ENCODE measurements at places on chromosomes 1 and 21. TPM values are rescaled to one million over a fixed set of nuclear protein-coding genes. Genes with fewer than 3 reads are reported as not detected.

The TLR5 gene
- 1.9 TPM for total RNA-seq

The EFNA1 gene
- total RNA-seq: 18.5 TPM

The SYCP1 gene
- not detected for total RNA-seq

The TRNP1 gene
- 0.80 TPM for total RNA-seq

The KCNJ10 gene
- total RNA-seq: not detected

The TTLL7 gene
- total RNA-seq: 2.7 TPM

The PTCH2 gene
- 0.14 TPM for total RNA-seq

DNA sequence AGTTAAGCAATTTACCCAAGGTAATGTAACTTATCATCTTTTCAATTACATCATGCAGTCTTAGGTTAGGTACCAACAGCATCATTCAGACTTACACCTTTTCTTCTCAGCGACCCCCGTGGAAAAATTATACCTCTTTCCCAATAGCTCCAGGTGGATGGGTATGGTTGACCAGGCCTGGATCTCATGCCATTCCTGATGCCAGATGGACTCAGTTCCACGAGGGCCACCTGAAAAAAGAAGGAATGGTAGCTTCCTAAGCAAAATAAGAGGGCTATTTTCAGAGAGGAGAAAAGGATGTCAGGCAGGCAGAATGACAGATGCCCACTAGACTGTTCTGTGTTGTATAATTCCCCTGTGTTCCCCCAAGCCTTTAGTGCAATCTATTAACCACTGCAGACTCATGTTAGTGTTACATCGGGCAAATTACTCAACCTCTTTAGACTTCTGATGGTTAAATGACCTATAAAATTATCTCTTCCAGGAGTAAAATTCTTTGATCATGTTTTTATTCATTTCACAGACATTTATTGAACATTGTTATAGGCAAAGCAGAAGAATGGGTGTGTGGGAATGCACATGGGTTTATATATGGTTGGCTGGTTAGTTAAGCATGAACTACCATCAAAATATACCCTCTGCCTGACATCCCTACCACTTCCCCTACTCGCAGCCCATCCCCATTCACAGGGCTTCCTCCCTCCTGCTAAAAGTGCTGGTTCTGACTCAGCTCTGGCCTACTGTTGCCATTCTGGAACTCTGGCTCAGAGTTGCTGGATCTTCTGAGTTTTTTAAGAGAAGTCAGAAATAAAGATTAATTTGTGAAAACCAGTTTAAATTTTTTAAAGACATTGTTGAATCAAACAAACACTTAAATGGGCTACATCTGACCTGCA lies 10.6 kb upstream of the MYSM1 start:
- no peak for DNase-seq

- DNase-seq: peak; percentile 22
Measured at GRCh38 chr1:27658951-27659496, 13.0 kb downstream of the IFI6 start.

DNA sequence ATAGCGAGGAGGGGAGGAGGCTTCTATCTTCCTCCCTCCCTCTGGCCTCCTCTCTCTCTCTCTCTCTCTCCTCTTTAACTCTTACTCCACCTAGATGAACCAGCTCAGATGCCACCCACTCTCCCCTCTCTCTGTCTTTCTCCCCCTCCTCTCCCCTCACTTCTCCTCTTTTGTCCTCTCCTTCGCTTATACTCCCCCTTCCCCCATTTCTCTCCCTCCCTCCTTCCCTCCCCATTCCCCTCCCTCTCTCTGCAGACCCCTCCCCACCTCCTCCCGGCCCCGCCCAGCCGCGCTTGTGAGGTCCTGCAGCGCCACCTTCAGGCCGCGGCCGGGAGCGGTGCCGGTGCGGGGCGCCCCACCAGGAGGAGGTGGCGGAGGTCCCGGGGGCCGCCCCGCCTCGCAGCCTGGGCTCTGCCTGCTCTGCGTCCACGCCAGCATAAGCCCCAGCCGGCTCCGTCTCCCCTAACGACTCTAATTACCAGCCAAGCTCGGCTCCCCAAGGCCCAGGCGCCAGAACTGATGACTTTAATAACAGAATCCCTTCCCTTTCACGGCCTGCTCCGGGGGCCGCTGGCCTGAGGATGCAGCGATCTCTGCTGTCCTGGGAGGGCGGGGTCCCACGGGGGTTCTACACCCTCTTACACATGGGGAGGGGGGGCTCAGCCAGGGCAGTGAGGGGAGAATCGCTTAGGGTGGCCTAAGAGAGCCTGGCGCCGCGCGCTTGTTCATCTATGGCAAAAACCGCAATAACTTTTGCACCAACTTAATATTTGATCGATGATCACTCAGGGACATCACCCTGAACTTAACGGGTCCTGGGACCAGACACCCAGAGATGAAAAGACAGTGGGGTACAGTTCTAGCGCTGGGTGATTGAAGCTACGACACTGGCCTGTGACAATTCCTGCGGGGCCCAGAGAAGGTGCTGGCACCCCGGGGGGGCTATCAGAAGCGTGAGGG lies 637.3 kb downstream of the MATN1 start:
- peak; percentile 41 for DNase-seq

GRCh38 chr1:163781146-163781545 lies 459.4 kb downstream of the NUF2 start:
- DNase-seq: no peak

GRCh38 chr1:9260059-9260766 lies 25.6 kb downstream of the H6PD start:
- no peak for DNase-seq

DNA sequence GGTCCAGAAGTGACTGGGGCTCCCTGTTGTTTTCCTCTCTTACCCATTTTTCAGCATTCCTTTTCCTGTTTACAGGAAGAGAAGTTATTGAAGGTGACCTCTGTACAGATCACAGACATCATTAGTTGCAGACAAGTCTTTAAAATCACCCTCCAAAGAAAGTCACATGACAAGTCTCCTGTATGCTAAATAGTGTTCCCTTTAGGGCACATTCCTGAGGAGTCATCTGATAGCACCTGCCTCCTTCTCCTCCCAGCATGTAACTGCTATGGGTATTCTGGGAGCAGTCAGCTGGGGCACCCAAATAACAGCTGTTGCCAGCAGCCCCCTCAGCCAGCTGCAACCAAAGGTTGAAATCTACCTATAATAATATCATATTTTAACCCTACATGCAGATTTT lies 200.6 kb downstream of the PTGER3 start:
- no peak for DNase-seq

DNA sequence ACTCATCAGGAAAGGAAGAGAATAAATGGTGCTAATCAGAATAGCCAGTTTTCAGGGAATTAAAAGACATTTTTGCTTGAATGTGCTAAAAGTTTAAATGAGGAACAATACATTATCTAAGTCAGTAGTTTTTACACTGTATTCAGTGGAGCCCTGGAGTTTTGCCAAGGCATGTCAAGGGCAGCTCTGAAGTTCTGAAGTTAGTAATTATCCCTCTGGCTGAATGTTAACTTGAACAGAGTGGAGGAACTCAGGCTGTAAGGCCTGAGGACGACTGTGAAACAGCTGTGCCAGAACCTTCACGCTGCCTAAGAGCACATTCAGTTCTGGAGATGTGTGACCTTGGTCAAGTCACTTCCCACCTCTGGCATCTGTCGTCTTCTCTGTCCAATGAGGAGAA lies 68.1 kb downstream of the EDEM3 start:
- no peak for DNase-seq

- no peak for DNase-seq
Measured at GRCh38 chr1:209670441-209671082, 4.7 kb upstream of the G0S2 start.

GRCh38 chr1:237071641-237072420 lies 29.8 kb downstream of the RYR2 start:
- no peak for DNase-seq

- no peak for DNase-seq
Measured at GRCh38 chr1:247862756-247863155, 5.8 kb downstream of the TRIM58 start.

DNA sequence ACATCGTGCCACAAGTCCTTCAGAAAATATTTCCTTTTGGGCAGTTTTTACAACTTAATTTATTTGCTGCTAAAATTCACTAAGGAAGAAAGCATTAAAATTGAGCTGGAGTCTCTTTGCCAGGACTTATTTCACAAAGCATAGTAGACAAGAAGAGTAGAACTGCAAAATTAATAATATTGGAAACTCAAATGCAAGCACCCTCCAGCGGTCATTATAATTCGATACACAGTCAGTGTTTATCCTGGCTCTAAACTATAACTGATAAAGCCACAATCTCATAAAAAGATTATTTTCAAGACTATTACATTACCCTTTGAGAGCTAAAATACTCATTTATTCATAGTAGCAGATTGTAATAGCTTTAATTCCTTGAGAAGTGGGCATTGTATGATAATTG lies 655.4 kb downstream of the RWDD3 start:
- DNase-seq: no peak

- DNase-seq: peak; percentile 78
Measured at GRCh38 chr1:48530727-48531351, 58.8 kb upstream of the SPATA6 start.

- no peak for DNase-seq
Measured at GRCh38 chr1:213154056-213154685, 103.1 kb downstream of the RPS6KC1 start.

GRCh38 chr1:41835485-41835884 lies 83.2 kb downstream of the HIVEP3 start:
- no peak for DNase-seq

- no peak for DNase-seq
Measured at GRCh38 chr1:59332983-59333382, 36.1 kb downstream of the FGGY start.

DNA sequence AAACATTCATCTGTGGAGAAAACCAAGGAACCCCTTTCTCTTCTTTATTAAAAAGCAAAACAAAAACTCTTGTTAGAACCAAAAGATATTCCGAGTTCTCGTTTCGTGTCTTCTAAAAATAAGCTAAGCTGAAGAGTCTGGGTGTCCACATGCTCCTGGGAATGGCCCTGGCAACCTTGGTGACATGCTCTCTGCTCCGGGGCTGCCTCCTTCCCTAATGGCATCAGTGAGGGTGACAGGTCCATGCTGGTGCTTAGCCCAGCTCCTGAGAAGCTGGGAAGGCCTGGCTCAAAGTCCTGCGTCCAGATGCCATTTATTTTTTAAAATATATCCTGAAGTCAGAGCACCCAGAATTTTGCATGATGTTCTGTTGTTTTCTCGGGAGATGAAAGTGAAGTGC lies 24.6 kb upstream of the TRAPPC10 start:
- DNase-seq: no peak

DNA sequence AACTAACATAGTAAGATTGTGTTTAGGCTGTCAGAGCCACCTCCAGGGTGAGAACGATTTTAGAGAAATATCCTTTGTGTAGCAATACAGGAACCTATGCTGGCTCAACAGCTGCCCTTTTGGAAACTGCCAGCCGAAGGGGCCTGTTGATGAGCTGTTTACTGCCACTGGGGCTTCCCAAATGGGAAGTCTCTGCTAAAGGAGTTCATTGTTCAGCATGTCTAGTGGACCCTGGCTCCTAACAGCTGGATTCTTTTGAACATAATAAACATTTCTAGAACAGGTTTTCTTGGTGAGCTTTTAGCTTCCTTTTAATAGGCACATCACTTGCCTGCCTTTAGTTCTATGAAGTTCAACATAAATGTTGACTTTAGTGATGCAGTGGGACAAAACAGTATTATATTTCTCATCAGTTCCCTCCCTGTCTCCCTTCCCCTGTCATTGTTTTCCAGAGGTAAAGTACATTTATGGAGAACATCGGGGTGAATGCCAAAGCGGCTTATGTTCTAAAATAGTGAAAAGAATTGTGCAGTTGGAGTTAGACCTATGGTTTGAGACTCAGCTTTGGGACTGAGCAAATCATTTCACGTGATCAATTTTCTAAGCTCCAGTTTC lies 57.4 kb downstream of the UCK2 start:
- DNase-seq: no peak

DNA sequence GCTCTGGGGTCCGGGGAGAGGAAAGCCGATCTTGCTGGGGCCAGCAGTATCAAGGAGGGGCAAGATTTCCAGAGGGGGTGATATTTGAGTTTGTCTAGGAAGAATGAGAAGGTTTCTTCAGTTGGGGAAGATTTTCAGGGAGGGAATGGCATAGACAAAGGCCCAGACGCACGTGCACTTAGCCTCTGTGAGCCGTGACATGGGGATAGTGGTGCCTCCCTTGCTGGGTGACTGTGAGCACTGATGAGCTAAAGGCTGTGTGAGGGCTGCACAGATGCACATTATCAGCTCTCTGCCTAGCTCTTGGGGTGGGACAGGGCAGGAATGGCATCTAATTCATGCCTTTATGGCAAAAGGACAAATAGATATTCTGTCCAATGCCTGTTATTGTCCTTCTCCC lies 1.8 kb downstream of the CDCP2 start:
- DNase-seq: no peak

- DNase-seq: no peak
Measured at GRCh38 chr1:63874278-63874880, 100.6 kb downstream of the ROR1 start.

GRCh38 chr1:88191917-88192316 lies 492.2 kb upstream of the PKN2 start:
- no peak for DNase-seq

DNA sequence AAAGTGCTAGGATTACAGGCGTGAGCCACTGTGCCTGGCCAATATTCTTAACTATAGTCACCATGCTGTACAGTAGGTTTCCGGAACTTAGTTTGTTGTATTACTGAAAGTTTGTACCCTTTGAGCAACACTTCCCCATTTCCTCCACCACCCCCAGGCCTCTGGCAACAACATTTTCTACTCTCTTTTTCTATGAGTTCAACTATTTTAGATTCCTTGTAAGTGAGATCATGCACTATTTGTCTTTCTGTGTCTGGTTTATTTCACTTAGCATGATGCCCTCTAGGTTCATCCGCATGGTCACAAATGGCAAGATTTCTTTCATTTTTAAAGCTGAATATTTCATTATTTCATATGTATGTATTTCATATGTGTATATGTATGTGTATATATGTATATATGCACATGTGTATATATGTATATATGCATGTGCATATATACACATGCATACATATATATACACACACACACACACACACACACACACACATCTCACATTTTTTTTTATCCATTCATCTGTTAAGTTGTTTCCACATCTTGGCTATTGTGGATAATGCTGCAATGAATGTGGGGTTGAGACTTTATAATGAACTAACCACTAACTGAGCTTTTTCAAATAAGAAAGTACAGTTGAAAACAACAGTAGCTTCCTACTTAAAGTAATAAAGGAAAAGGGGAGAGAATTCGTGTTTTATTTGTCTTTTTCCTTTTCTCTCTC lies 256.8 kb upstream of the C1orf105 start:
- no peak for DNase-seq

GRCh38 chr1:159056069-159056698 lies 20.4 kb downstream of the AIM2 start:
- no peak for DNase-seq

- no peak for DNase-seq
Measured at GRCh38 chr1:113199760-113200455, 126.9 kb downstream of the LRIG2 start.

GRCh38 chr1:70208292-70208691 lies 2.9 kb upstream of the LRRC40 start:
- no peak for DNase-seq
